ENCODE measurements at places on chromosomes 2 and 18.

- DNase-seq: no peak
These were observed 34.2 kb downstream of the ABCA12 start for GRCh38 chr2:215104226-215104625.

DNA sequence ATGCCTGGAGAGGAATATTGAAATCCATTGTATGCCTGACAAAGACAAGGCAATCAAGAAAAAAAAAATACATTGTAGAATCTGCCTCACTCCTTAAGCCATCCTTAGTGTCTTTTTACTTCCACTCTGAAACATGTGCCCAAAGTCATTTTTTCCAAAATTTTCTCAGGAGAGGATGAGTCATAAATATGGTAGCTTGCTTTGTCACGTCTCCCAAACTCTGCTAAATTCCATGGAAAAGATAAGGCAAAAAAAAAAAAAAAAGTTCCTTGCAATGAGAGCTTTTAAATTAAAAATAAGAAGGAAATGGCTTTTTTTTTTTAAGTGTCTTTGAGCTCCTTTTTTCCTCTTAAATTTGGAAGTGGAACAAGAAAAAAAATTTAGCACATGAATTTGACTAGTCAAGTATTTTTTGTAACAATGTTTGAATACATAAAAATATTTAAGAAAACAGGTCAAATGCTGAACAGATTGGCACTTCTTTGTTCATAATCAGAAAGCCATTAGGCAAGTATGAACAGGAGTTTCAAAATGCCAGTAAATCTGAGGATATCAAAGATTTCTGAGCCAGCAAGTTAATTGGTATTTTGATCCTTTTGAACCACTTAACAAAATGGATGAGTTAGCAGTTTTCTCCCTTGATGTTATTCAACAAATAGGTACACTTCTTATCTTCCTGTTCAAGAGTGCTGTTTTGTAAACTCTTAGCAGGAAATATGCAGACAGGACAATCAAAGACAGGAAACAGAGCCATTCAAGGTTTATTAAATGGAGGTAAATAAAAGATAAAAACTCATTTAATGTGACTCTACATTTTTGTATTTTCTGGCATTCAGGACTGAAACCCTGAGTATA is 247.3 kb upstream of the SP5 start:
- DNase-seq: no peak

DNA sequence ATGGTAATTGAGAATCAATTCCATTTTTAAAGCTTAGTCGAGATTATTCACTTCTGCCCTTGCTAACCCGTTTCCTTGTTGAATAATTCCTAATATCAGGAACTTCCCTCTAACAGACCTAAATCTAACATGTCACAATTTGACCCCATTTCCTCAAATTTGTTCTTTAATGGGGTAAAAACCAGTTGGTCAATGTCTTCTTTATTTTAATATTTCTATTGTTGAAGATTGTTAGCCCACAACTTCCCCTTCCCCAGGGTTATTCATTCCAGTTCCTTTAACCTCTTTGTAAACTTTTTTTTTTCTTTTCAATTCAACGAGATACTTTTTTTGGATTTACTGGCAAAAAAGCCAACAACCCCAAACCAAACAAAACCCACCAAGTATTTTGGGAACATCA is 7.3 kb downstream of the TNFRSF11A start:
- peak; percentile 41 for DNase-seq

DNA sequence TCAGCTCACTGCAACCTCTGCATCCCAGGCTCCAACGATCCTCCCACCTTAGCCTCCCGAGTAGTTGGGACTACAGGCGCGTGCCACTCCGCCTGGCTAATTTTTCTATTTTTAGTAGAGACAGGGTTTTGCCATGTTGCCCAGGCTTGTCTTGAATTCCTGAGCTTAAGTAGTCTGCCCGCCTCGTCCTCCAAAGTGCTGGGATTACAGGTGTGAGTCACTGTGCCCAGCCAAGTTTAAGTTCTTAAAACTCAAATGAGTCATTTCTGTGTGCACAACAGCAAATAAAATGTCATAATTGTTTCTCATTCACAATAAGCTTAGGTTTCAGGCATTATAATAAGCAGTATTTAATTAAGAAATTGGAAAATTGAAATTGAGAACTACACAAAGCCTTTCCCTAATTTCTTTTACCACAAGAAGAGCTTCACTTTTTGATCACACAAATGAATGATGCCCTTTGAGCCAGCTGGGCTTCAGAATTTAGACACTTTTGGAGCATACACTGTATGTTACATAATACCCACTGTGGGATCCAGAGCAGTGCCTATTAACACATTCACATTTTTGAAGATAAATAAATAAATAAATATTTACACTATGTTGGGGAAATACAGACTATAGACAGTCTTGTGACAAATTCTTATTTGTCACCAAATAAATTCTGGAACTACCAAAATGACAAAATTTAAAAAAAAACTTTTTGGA is 8.6 kb upstream of the ME2 start:
- DNase-seq: no peak

DNA sequence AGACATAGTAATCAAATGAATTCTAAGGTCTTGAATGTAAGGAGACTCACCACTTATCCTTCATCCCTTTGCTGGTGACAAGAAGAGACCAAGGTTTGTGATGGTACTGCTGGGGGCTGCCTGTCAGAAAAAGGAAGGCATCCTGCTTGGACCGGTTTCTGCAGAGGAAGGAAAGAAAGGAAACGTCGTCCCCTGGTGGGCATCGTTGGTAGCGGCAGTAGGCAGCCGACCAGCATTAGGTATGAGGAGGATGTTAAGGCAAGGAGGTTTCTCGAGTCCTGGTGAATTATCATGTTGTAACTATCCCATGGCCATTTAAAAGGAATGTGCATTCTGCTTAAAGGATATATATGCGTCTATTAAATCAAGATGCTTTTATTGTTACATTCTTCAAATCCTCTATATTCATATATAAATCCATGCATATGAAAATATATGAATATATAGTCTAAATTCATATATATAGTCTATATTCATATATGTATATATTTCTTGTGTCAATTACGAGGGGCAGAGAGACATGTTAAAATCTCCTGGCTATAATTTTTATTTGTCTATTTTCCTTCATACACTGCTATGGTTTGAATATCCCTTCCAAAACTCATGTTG is 94.4 kb upstream of the TGFA start:
- DNase-seq: peak; percentile 84

DNA sequence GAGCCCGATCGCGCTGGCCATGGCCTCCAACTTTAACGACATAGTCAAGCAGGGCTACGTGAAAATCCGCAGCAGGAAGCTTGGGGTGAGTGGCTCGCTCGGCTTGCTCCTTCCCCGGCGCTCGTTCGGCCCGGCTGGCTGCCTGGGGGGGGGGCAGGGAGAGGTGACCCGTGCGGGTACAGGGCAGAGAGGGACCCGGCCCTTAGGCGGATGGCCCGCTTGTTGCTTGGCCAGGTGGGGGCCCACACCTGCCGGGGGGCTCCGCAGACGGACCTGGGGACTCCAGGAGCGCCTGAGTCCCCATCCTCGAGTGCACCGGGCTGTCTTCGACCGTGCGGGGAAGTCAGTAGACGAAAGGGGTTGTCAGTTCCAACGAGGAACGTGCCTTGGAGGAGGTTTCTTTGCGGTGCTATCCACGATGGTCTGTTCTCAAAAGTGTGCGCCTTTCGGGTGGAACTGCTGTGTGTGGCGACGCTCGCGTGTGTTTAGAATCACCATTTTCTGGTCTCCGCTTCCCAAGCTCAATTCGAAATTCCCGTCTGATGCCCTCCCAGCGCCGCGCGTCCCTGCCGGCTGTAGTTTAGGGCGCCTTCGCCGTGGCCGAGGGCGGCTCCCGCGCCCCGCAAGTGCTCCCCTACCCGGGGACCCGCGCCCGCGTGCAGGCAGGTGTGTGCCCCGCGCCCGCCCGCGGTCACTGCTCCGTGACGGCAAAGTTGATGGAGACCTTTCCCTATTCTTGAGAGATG is 711 bp downstream of the DOK6 start:
- DNase-seq: peak; percentile 5

DNA sequence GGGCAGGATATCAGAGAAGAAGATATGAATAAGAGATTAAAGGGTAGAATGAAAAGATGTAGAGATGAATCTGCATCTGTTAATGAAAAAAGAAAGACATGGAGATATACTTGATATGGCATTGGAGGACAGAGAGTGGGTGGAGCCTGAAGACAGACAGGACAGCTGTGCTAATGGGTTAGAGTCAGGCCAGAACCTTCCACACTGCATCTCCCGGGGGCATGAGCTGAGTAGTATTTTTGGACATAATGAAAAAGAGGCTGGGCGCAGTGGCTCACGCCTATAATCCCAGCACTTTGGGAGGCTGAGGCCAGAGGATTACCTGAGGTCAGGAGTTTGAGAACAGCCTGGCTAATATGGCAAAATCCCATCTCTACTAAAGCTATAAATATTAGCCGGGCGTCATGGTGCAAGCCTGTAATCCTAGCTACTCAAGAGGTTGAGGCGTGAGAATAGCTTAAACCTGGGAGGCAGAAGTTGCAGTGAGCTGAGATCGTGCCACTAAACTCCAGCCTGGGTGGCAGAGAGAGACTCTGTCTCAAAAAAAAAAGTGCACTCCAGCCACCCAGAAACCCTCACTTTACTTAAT is 11.4 kb downstream of the FLACC1 start:
- no peak for DNase-seq

- DNase-seq: peak; percentile 25
These were observed 525.6 kb downstream of the MBD2 start for GRCh38 chr18:53698907-53699306.

DNA sequence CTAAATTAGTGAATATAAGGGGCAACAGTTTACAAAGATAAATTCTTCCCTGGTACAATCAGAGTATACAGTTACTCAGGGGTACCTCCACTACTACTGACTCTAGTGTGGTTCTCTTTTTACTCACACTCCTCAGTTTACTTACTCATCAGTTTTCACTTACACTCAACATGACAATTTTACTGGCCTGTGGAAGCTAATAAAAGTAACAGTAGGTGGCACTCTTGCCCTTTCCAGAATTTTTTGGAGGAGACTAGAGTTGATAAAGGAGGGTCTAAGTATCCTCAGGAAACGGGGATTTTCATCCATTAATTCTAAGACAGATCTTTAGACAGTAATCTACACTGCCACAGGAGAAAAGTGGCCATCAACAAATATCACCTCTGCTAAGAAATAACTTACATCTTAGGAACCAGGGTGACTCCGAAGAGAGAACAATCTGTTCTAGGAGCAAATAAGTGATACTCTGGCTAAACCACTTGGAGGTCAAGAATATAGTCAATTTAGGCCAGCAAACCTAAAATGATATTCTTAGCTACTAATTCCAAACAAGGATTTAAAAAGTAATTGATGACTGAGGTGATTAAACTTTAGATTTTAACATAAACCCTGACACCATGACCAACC is 61.3 kb downstream of the ATL2 start:
- peak; percentile 74 for DNase-seq

GRCh38 chr2:191218292-191218898 is 26.8 kb upstream of the MYO1B start:
- DNase-seq: peak; percentile 86

DNA sequence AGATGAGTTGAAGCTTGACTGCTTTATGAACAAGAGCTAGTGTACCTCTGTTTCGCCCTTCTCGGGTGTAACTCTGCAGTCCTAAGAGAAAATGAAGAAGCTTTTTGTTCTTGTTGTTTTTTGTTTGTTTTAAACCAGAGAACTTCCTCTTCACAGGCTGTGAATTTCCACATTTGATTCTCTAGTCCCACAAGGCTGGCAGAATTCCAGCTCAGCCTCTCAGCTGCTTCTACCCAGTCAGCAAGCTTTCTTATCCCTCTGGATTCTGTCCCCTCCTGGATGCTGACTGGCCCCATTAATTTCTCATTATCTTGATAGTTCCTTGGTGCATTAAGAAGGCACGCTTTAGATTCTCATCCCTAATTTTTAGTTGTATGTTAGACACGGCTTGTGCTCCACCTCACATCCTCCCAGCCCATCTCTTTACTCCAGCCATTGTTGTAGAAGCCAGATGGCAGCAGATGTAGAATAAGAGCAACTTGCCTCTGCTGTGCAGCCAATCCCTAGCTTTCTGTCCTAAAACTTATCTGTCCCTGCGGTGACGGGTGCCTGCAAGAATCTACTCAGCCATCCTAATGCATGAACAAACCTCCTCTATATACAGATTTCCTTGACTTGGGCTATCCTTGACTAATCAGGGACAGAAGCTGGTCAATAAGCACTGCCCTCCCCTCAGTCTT is 12.3 kb upstream of the RESP18 start:
- peak; percentile 42 for DNase-seq

- DNase-seq: no peak
These were observed 40.9 kb upstream of the MBP start for GRCh38 chr18:77173275-77174030.

- DNase-seq: no peak
These were observed 6.9 kb downstream of the ATP6V1B1 start for GRCh38 chr2:70942396-70943204.

DNA sequence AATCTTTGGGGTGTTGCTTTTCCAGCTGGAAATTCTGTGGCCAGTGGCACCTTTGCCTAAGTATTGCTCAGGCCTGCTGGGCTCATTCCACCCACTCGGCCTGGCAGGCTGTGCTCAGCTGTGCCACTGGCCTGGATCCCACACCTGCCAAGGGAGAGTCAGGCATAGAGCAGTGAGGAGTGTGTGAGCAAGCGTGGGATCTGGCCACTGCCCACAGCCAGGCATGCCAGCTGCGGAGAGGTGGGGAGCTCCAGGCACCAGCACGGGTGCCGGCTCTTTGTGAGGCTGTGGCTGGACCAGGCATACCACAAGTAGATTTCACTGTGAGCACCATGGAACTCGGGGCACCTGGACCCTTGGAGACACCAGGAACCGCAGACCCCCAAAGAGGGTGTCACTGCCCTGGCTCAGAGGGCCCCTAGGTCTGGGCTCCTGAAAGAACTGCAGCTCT is 118.1 kb upstream of the MAP2 start:
- DNase-seq: no peak

- no peak for DNase-seq
These were observed 228.0 kb downstream of the ATAD2B start for GRCh38 chr2:23698721-23699579.

DNA sequence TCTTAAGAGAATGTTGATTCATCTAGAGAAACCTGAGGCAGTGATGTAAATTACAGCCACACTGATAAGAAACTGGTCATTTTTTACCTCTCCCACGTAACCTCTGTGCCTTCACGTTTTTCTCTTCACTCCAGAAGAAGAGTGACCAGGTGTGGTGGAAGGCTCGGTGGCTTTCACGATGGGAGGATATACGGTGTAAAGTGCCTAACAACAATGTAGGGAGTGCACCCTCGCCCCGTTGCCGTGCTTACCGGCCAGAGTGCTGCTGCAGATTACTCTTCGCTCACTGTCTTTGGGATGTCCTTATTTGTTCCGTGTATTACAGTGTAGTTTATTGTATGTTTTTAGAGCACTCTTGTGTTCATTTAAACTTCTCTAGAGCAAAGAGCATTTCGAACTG is 46.5 kb downstream of the NCK2 start:
- no peak for DNase-seq

DNA sequence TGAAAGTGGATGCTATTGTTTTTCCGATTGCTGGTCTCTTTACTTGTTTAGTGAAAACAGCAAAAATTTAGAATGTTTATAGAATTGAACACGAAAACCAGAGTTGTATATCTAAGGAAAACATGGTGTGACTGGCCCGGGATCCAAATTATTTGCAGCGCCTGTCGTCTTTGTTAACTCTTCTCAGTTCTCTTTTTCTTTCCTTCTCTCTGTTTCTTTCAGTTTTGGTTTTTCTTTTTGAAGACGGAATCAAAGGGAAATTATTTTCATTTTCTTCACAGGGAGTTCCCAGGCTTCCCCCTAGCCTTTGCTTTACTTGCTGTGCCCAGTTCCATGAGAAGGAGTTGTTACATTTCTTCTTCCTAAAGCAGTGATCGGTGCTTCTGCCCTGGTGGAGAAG is 76.0 kb downstream of the AGAP1 start:
- DNase-seq: no peak

- no peak for DNase-seq
These were observed 87.6 kb downstream of the THADA start for GRCh38 chr2:43508209-43508608.

- DNase-seq: peak; percentile 23
These were observed 95.0 kb downstream of the TNFRSF11A start for GRCh38 chr18:62420151-62420512.
